ENCODE measurements at places on chromosomes 11 and 22.
A peak's percentile ranks its signal among the peaks of the same experiment; 100 is the strongest.

GRCh38 chr11:14881576-14882193 lies 10.3 kb downstream of the CYP2R1 start:
- DNase-seq, result no peak

GRCh38 chr11:48055292-48056132 lies 75.2 kb downstream of the PTPRJ start:
- DNase-seq, result peak; percentile 29

- DNase-seq, result no peak
Measured at GRCh38 chr11:111322534-111322933, 24.2 kb downstream of the POU2AF3 start.

DNA sequence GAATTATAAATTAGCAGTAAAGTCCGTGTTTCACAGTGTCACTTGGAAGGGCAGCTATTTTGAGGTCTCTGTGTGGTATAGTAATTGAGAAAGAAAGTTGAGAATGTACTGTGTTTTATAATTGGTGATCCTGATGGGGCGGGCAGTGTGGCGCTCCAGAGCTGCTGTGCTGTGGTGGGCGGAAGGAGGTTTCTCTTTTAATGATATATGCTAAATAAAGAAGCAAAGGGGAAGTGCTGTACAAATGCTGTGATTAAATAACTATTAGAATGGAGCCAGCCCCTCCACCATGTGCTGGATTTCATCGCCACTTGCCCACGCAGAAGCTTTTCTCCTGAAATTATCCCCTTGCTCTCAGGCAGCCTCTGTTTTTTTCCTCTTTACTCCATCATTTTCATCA lies 24.6 kb downstream of the ATXN10 start:
- no peak for DNase-seq

DNA sequence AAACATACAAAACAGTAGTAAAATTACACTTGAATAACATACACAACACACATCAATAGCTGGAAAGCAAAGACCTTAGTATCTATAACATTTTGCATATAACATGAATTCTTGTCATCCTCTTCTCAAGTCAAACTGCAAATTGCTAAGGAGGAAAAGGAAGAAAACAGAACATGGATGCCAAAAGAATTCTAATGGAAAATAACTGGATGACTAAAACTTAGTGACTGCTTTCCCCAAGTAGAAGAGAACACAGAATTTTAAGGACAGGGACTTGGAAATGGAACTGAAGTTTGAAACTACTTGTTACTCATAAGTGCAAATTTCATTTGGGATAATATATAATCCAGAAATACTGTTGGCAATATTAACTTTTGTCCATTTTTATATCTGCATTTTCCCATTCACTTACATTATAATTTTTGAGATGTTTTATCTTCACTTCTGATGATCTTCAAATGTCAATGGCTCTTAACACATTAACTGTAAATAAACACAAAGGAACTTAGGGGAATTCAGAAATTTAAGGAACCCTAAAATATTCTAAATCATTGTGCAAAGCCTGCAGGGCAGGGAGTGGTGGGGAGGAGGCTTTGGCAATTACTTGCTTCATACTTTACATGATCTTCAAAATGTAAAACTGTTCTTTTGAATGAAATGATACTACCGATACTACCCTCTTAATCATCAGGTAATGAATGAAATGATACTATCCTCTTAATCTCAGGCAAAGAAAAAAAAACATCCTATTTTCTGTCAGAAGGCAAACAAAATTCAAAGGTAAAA lies 9.9 kb downstream of the MTMR2 start:
- DNase-seq, result no peak

GRCh38 chr11:86984701-86985100 lies 29.5 kb upstream of the FZD4 start:
- DNase-seq, result no peak

DNA sequence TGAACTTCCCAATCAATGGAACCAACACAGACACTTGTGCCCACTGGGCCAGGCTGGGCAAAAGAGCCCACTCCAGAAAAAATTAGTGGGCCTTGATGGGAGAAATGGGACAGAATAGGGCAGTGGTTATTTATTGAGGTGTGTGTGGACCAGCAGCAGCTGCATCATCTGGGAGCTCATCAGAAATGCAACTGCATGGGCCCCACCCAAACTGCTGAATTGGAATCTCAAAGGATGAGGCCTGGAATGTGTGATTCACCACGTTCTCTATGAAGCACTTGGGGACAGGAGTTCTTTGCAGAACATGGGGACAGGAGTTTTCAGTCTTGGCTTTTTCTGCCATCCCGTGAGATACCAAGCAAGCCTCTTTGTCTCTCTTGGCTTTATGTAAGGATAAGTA lies 255.6 kb upstream of the PLET1 start:
- DNase-seq, result no peak

- peak; percentile 74 for DNase-seq
Measured at GRCh38 chr11:120324932-120325810, at the start of gene TLCD5. Gene TLCD5, plus strand, starts transcription at chr11:120325299. Its CDS starts 2,143 bp downstream, at chr11:120327442.

DNA sequence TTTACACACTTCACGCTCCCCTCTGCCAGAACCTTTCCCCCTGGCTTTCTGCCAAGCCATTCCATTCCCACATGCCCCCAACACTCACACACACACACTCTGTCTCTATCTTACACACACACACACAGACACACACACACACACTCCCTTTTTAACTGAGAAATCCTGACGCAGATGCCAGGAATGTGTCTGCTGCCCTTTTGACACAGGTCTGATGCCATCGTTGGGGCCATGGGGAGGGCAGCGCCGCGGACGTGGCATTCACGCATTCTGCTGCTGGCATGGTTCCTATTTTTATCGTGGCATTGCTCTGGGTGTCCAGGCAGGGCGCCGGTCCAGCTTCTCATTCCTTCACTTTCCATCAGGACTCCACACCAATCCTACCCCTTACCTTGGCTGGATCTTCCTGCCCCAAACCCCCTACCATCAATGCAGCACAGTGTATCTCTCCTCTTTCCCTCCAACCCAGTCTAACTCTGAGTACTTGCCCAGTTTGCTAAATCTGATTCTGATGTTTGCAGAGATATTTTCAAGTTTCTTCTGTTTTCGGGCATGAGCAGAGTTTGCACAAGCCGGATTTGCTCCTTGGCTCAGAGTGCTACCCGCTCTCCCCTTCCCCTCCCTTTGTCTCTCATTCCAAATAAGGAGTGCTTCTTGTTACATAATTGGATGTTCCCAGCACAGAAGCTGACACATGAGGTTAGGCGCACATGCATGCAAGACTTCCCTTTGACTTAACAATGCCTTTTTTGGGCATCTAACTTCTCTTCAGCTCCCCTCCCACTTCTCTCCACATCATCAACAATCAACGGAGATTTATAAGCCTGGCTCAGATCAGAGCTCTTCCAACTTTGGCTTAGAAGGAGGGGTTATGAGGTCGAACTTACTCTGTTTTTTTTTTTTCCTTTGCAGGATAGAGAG lies 18.8 kb downstream of the SNX19 start:
- DNase-seq, result no peak

DNA sequence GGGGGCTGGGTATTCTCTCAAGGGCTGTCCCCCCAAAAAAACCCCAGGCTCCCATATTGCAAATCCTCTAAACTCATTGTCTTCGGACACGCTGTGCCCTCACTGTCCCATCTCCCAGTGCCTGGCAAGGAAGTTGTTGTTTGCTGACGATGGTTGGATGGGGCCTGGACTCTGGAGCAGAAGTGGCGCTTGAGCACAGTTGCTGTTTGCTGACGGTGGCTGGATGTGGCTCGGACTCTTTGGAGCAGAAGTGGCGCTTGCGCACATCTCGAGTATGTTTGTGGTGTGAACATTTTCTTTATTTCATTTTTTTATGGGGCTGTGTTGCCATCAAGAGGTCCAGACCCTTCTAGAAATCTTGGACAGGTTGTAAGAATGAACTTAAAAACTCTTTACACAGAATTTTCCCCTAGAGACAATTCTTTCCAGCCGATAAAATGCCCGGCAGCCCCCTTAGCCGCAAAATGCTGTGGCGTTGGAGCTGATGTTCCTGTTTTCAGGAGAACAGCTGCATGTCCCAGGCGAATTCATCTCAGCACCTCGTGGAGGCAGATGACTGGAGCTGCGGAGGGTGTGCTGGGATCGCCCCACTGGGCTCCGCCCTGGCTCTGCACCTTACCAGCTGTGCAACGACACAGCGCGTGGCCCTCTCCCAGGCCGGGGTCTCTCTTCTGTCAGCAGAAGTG lies 1167.4 kb downstream of the BRD1 start:
- no peak for DNase-seq

- DNase-seq, result no peak
Measured at GRCh38 chr22:30546616-30547015, at the start of gene SEC14L6. Gene SEC14L6, minus strand, starts transcription at chr22:30546741. Its CDS starts 59 bp downstream, at chr22:30546682.

- no peak for DNase-seq
Measured at GRCh38 chr11:120771551-120772060, 252.3 kb upstream of the TBCEL start.

GRCh38 chr11:45641961-45642360 lies 23.5 kb downstream of the CHST1 start:
- no peak for DNase-seq

DNA sequence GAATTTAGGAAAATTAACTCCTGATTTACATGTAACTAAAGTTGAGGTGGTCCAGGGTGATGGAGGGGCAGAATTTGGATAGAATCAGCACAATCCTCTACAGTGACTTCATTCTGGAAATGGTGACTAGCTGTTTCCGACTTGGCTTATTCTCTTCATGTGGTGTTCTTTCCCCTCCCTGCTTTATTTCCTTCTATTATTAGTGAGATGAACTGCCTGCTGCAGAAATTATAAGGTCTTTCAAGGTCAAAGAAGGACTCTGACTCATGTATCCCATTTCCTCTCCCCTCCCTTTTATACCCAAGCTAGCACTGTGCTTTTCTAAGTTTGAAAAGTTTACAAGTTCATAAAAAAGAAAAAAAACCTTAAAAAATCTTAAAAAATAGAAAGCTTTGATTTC lies 12.2 kb upstream of the MRPL17 start:
- no peak for DNase-seq

- DNase-seq, result no peak
Measured at GRCh38 chr22:49812838-49813237, 14.8 kb downstream of the BRD1 start.

- DNase-seq, result no peak
Measured at GRCh38 chr22:19893363-19893762, 38.7 kb upstream of the GNB1L start.

GRCh38 chr22:26079009-26079408 lies 90.3 kb upstream of the SEZ6L start:
- peak; percentile 24 for DNase-seq

DNA sequence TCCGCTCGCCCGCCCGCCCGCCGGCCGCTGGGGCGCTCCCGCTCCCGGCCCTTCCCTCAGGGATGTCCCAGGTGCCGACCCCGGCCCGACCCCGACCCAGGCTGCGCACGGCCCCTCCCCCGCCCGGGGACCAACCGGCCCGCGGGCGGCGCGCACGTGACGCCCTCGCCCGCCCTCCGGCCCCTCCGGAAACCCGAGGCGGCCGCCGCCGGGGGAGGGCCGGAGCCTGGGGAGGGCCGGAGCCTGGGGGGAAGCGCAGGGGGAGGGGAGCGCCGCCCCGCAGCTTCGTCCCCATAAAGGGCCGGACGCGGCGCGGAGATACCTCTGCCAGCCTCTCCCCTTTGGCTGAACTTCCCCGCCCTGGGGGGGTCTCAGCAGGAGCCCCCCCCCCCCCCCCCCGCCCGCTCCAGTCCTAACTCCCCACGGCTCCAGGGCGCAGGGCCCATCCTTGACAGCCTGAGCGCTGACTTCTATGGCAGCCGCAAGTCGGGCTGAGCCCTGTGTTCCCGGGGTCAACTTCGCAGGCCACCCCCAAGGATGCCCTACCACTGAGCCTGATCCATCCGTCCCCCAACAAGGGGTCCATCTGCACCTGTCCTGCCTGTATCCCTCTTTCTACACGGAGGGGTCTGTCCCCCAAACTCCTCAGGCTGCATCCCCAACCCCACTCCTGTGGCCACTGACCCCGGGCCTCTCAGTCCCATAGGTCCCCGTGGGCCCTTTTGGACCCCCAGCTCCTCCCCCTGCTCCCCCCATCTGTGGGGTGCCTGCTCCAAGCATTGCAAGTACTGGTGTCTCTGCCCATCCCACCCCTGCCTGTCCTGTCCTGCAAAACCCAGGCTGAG lies at the start of gene MAPK12:
TSS of gene MAPK12 (minus strand) at position 69 of the 845 bp plus-strand sequence. CDS start 174 bp downstream, outside the sequence.
- no peak for DNase-seq

GRCh38 chr11:44950031-44950624 lies 555 bp downstream of the TP53I11 start:
- DNase-seq, result no peak

DNA sequence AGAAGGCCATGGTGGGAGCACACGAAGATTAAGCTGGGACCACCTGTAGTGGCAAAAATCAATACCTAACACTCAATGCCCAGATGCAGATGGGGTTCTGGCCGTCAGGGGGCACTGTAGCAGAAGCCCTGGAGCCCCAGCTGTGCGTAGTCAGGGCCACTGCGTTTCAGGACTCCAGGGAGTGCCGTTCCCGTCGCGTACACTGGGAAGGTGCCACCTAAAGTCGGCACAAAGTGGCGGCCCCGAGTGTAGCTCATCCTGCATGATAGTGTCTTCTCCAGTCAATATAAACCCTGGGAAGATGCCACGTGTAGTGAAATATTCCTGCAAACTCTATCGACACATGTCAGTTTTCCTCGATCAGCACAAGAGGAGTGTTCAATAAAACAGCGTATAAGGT lies 123.8 kb upstream of the NTM start:
- DNase-seq, result no peak

GRCh38 chr11:66971488-66971887 lies 3.6 kb upstream of the C11orf86 start:
- no peak for DNase-seq

- DNase-seq, result no peak
Measured at GRCh38 chr11:127506126-127506525, 505.6 kb upstream of the KIRREL3 start.

- DNase-seq, result no peak
Measured at GRCh38 chr11:16271258-16271657, 85.1 kb downstream of the SOX6 start.

- no peak for DNase-seq
Measured at GRCh38 chr11:17719938-17720795, 796 bp downstream of the MYOD1 start.

GRCh38 chr11:45339729-45340519 lies 53.8 kb upstream of the SYT13 start:
- peak; percentile 96 for DNase-seq

All from T47D (cell line).